ENCODE measurements at places on chromosomes 4 and X. TPM values are rescaled to one million over a fixed set of nuclear protein-coding genes. Genes with fewer than 3 reads are reported as not detected.

PAPSS1 gene
- total RNA-seq = 82.6 TPM

BMPR1B gene
- total RNA-seq = 2.4 TPM

NAP1L3 gene
- total RNA-seq = 14.3 TPM

DNA sequence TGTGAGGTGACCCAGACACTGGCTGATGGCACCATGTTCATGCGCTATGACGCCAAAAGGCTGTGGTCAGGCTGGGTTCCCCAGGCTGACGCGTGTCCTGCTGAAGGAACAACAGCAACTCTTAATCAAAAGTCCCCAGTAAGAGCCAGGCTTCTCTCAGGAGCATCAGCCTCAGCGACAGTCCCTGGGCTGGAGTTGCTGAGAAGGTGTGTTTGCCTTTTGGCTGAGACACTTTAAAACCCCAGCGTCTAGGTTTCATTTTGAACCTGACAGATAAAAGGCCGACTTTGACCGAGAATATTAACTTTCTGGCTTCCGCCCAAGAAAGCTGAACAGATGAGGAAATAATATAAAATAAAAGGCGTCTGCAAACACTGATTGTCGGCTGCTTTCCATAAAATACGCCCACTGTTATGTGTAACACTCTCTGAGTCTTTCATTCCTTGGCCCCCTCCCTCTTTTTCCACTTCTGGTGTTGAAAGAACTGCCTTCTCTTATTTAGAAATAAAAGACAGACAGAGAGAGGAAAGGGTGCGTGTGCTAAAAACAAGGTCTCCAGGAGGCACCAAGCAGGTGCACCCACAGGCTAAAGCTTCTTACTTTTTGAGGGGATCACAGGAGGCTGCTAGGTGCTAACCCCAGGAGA is 373.6 kb downstream of the MID1IP1 start:
- H3K36me3 ChIP-seq = no peaks in the 10 kb centered on the region
- no peak overlapping the region for H3K27ac ChIP-seq
- DNase-seq = no peak
- H3K27me3 ChIP-seq = no peaks in the 10 kb centered on the region

GRCh38 chrX:16772460-16772859 is 13.8 kb upstream of the TXLNG start:
- H3K27me3 ChIP-seq = no peaks in the 10 kb centered on the region
- H3K27ac ChIP-seq = no peak overlapping the region
- no peaks in the 10 kb centered on the region for H3K36me3 ChIP-seq
- no peak for DNase-seq

- no peak for DNase-seq
- H3K27me3 ChIP-seq = no peaks in the 10 kb centered on the region
- H3K27ac ChIP-seq = peak overlapping the region; percentile 13
Observed at GRCh38 chr4:186651624-186652023, 72.0 kb downstream of the FAT1 start.

- H3K4me1 ChIP-seq = peaks cover 9% of the 10 kb centered on the region
- H3K27me3 ChIP-seq = no peaks in the 10 kb centered on the region
- no peak overlapping the region for H3K4me3 ChIP-seq
- DNase-seq = no peak
Observed at GRCh38 chrX:153700376-153700945, 12.7 kb downstream of the SLC6A8 start.

DNA sequence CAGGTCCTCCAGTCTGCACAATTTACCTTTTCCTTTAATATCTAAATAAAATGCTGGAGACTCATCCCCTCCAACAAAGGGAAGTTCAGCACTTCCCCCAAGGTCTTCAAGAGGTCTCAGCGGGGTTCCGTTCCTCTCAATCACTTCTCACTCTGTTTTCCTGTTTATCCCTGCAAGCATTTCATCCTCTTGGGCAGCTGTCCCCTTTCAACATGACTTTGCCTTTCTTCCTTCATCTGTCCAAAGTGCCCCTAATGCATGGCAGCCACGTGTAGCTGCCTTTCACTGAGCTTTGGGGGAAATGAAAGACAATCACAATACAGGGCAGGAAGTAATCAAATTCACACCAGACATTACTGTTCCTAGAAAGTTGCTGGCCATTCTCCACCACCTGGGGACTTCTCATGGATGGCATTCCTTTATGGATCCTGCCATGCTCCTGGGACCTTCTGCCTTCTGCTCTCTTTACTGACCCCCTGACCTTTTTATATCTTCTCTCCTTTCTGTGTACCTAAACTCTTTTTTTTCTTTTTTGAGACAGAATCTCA is 79.7 kb upstream of the USP9X start:
- no peak overlapping the region for H3K27ac ChIP-seq
- no peak for DNase-seq
- no peaks in the 10 kb centered on the region for H3K27me3 ChIP-seq

Data from osteocyte (in vitro differentiated cells).